Stimulated activated CD4-positive, alpha-beta T cell treated with anti-CD3 and anti-CD28 coated beads, Interleukin-1b, Interleukin-23, amount 100 ng/mL, for 24 hours (primary cell): ENCODE measurements at places on chromosomes 16 and 17.
A peak's percentile ranks its signal among the peaks of the same experiment; 100 is the strongest.

GRCh38 chr16:10367616-10368188 is 18.2 kb upstream of the ATF7IP2 start:
- DNase-seq, result no peak

DNA sequence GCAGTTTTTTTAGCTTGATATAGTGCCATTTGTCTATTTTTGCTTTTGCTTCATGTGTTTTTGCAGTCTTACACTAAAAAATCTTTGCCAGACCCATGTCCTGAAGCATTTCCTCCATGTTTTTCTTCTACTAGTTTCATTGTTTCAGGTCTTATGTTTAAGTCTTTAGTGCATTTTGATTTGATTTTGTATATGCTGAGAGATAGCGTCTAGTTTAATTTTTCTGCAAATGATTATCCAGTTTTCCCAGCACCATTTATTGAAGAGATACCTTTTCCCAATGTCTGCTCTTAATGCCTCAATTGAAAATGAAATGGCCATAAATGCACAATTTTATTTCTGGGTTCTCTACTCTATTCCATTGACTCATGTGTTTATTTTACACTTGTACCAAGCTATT is 40.8 kb upstream of the NACA2 start:
- DNase-seq, result no peak

DNA sequence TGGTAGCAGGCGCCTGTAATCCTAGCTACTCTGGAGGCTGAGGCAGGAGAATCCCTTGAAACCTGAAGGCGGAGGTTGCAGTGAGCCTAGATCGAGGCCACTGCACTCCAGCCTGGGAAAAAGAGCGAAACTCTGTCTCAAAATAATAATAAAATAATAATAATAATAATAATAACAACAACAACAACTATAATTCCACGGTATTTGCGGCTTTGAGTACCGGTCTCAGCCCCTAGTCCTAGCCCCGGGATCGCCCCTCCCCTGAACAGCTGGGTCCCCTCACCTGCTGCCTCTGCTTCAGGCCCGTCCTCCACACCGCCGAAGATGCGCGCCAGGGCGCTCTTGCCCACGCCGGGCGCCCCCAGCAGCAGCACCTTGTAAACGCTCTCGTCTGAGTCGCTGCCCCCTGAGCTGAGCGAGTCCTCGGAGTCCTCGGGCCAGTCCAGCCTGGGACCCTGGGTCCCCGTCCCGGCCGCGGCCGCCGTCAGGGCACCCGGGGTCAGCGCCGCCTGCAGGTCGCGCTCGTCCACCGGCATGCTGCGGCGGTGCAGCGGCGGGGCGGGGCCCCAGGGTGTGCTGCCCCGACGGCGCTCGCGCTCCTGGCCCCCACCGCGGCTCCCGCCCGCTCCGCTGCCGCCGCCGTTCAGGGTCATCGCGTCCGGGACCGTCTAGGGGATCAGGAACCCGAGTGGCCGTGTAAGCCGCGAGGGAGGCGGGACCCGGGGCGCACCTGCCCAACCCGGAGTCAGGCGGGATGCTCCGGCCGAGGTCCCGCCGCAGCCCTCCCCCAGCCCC is 611 bp downstream of the RRAD start:
- DNase-seq, result no peak

DNA sequence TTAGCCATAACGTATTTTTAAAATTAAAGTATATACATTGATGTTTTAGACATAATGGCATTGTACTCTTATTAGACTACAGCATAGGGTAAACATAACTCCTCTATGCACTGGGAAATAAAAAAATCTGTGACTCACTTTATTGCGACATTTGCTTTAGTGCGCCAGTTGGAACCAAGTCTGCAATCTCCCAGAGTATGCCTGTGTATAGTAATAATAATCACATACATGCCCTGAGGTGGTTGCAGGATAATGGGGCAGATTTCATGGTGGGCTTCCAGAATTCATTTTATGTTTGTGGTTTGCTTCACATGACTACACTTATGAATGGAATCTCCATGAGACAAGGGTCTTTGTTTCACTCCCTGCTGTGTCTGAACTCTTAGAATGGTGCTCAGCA is 66.9 kb upstream of the N4BP1 start:
- no peak for DNase-seq

DNA sequence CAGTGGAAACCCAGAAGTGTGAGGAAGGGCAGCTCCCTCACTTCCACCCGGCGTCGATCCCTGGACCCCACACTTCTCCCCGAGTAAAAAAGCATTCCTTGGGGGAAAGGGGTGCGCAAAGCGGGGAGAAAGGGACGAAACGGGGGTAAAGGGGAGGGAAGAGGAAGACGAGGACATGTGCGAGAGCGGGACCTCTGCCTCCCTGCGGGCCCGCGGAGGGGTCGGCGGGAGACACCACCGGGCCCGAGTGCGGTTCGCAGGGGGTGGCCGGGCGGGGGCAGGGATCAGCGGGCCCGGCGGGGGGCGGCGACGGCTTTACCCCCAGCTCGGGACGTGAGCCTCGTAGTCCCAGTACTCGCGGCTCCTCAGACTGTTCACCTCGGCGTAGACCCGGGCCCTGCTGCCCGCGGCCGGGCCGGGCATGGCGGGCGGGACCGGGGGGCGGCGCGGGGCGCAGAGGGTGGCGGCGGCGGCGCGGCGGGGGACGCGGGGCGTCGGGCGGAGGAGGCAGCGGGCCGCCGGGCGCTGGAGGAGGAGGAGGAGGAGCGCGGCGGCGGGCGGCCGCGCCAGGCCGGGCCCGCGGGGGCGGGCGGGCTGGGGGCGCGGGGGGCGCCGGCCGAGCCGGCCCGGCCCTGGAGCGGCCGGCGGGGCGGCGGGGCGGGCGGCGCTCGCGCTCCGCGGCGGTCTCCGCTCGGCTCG is 443 bp downstream of the CSNK2A2 start:
- DNase-seq, result peak; percentile 10

DNA sequence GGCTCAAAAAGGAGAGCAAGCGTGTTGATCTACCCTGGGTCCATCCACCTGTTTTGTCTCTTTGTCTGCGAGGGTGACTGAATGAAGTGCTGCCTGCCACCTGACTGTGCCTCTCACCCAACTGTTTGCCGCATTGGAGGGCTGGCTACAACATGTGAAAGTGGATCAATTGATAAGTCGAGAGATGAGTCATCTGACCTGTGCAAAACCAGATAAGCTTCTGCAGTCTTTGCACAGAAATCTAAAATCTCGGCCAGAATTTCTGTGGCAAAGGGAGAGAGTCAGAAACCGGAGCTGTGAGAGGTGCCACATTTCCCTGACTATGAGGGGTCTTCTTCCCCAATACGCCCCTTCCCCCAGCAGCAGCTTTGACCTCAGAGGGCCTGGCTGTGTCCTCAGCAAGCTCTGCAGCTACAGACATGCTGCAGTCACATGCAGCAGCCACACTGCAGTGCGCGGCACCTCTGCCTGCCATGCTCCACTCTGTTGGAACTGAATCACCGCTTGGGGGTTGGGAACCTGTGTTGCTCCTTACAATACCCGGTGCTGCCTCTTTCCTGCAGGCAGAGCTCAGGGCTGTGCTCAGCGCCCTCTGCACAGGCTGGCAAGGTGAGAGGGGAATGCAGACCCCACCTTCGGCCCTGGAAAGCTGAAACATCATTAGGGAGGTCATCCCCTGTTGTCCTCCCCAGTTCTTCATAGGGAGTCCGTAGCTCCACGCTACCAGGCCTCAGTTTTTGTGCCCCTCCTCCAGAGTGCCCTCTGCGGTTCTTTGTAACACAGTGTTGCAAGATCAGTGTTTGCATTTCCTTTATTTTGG is 16.2 kb upstream of the HAS3 start:
- DNase-seq, result no peak

DNA sequence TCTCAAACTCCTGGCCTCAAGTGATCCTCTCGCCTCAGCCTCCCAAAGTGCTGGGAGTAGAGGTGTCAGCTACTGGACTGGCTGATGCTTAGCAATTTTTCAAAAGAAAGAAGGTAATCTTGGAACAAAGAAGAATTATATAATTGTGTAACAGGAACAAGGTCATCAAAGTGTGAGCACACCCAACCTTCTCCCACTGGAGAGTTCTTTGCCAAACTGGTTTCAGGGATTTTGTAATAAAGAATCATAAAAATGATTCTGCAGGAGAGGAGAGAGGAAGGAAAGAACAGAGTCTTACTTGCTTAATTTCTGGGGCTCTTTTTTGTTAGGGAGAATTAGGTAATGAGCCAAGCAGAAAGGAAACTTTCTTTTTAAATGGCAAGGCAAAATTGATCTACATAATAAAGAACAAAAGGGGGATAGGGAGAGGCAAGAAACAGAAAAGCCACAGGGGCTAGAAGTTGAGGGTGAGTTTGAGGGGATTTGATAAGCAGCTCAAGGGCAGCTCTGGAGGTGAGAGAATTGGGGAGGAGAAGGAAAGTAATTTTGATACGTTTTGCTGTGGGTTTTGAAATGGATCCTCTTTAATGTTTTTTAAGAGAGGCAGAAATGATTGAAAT is 21.3 kb downstream of the CHD9NB start:
- no peak for DNase-seq

DNA sequence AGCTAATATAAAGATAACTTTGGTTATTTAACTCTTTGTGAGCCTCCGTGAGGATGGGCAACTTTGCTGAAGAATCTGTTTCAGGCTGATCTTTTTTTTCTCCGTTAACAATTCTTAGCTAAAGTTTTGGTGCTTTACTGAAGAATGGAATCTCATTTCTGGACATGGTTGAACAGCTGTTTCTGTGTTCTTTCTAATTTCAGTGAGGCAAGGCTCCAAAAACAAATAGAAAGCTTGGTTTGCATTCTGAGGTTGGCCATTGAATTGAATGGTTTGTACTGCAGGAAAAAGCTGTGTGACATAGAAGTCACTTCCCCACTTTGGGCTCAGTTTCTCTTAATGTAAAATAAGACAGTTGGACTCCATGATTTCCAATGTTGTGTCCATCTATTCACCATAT is 22.3 kb upstream of the HLF start:
- DNase-seq, result no peak

- no peak for DNase-seq
Observed at GRCh38 chr16:73149334-73149733, 101.4 kb upstream of the ZFHX3 start.

GRCh38 chr17:64209983-64210382 is 53.1 kb downstream of the TEX2 start:
- no peak for DNase-seq

- no peak for DNase-seq
Observed at GRCh38 chr16:72850853-72851252, 197.1 kb downstream of the ZFHX3 start.

GRCh38 chr17:14207791-14208190 is 28.9 kb downstream of the CDRT15 start:
- no peak for DNase-seq

GRCh38 chr17:71765437-71765836 is 355.4 kb upstream of the SOX9 start:
- DNase-seq, result no peak

GRCh38 chr16:62137996-62138395 is 101.8 kb upstream of the CDH8 start:
- DNase-seq, result no peak

- DNase-seq, result no peak
Observed at GRCh38 chr17:4490637-4491061, 8.0 kb upstream of the SPNS2 start.

GRCh38 chr17:27952366-27952765 is 59.2 kb upstream of the LYRM9 start:
- DNase-seq, result no peak

- no peak for DNase-seq
Observed at GRCh38 chr17:59617156-59617732, 2.5 kb upstream of the CLTC start.

- no peak for DNase-seq
Observed at GRCh38 chr16:69073181-69073702, 32.2 kb upstream of the HAS3 start.

DNA sequence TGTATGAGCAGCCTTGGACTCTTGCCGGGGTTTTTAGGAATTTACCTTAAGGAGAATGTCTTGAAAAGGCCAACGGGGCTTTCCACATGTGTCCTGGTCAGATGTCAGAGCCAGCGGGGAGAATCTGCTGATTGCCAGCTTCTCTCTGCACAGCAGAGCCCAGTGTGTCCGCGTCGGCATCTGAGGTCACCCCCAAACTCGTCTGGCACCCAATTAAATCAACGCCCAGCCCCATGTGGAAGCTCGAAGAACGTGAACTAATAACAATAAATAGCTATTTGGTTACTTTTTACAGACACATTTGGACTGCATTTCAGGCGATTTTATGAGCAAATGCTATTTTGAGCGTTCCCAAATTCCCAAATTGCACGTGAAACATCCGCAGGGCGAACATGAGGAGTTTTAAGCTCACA is 303.5 kb downstream of the FOXL1 start:
- DNase-seq, result no peak

- DNase-seq, result no peak
Observed at GRCh38 chr16:12498077-12498476, 305.6 kb downstream of the CPPED1 start.

DNA sequence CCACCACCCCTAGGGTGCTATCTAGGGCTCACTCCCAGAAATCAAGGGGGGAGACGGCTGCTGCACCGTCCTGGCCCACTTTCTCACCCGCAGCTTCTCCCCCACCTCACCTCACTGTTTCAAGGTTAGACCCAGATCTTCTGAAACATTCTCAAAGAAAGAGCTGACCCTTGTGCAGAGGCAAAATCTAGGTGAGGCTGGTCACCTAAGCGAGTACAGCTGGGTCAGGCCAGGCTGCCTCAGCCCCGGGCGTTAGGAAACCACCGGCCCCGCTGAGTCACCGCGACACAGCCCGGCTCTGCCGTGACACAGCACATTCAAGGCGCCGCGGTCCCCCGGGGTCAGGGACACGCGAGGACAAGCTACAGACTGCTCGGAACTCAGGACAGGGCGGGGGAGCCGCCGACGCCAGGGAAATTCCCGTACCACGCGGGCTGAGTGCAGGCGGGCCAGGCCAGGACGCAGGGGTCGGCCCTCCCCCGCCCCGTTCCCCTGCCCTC is 27.1 kb downstream of the GNPTG start:
- peak; percentile 30 for DNase-seq

GRCh38 chr16:74601126-74601871 is 5.6 kb downstream of the GLG1 start:
- DNase-seq, result no peak

DNA sequence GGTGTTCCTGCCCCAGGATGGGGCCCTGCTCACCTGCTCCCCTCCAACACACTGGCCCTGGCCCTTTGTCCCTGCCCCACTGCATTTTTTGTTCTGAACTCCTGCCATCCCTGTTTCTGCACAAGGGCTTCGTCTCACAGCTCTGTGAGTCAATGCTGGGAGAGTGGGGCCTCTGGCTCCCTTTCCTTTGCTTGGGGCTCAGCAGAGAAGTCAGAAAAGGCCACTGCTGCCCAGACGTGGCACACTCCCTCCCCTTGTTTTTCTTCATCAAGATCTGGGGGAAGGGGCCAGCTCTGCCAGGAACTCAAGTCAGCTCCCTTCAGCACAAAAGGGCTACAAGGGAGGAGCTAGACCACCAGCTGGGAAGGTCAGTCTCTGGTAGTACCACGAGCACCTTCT is 8.9 kb downstream of the PROCA1 start:
- DNase-seq, result no peak

- no peak for DNase-seq
Observed at GRCh38 chr17:17748604-17749003, 67.3 kb downstream of the RAI1 start.

DNA sequence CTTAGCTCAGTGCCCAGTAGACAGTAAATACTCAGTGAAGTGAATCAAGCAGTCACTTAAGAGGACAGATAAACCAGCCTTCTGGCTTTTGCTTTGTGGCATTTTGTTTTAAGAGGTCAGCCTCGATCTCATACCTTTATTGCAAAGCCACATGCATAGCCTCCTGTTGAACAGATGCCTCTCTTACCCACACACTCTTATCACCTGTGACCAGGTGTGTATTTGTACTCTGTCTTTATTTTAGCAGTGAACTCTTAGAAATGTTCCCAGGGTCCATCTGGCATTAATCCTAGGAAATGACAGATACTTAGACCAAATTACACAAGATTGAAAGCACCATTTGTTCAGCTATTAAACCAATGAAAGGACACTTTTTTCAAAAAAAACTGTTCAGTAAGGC is 1426.5 kb downstream of the CDH11 start:
- no peak for DNase-seq
